NCI-H510A (cell line): ENCODE measurements at places on chromosomes 7 and 10.
A peak's percentile ranks its signal among the peaks of the same experiment; 100 is the strongest.

DNA sequence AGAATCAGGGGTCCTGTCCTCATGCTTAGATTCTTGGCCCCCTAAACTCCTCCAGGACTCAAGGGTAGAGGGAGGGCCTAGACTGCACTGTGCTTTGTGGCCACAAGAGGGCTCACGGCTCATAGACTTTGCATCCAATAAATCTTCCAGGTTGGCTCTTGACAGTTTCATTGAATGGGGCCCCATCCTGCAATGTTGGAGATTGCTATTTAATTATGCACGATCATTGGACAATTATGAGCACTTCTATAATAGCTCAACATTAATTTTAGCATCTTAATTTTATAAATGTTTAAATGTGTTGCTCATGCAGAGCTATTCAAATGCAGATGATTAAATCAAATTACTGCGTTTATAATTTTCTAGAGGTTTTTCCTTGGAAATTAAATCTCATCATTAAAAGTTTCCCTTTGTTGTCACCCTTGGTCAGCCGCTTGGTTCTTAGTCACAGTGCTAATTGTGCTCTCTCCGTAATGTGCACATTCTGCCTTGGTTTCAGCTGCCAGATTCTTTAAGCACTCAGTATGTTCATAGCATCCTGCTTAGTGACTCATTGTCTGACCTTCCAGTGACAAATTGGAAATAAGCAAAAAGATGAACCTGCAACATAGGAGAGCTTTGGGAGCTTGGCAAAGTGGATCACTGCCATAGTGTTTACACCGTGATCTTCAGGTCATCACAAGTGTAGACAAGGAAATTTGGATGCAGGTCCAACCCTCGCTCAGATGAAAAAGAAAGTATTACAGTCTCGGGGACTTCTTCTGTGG lies 33.4 kb upstream of the PLPP4 start:
- no peak for DNase-seq

DNA sequence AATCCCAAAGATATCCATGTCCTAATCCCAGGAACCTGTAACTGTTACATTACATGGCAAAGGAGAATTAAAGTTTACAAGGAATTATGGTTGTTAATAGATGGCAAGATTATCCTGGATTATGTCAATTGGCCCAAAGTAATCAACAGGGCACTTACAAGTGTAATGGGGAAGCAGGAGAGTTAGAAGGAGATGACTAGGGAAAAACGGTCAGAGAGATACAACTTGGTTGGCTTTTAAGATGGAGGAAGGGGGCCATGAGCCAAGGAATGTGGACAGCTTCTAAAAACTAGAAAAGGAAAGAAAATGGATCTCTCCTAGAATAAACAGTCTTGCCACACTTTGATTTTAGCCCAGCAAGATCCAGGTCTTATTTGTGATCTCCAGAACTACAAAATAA lies 3.3 kb downstream of the JMJD1C start:
- no peak for DNase-seq

- DNase-seq, result no peak
Measured at GRCh38 chr7:132406039-132406438, 170.2 kb downstream of the PLXNA4 start.

DNA sequence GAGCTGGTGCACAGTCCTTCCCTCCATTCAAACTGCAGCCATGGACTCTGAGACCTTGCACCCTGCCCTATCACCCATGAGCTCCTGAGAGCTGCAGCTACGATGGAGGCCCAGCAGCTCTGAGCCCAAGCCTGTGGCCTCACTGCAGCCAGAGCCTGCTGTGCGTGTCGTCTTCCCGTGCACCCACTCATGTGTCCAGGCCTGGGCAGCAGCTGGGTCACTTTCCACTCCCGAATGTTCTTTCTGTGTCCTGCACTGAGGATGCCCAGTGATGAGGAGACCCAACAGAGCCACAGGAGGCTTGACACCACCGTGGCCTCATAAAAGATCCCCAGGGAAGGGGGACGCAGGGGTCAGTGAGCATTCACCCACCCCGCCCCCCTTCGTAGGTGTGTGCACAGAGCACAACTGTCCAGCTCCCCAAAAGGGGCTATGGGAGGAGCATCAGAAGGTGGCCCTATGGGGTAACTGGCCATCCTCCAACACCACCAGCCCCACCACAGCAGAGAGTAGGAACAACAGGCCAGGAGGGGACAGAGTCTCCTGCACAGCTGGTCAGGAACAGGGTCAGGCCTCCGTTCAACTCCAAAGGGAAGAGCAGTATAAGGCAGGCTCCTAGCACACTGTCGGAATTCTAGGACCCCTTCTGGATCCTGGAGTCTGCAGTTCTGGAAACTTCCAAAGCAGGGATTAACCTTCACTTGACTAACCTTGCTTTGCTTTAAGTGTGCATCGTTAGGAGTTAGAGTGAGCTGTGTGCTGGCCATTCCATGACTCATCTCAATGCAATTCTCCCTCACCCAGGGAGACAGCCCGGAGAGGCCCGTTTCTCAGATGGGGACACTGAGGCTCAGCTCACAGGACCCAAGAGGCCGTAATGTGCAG lies 52.6 kb downstream of the RASGEF1A start:
- no peak for DNase-seq

DNA sequence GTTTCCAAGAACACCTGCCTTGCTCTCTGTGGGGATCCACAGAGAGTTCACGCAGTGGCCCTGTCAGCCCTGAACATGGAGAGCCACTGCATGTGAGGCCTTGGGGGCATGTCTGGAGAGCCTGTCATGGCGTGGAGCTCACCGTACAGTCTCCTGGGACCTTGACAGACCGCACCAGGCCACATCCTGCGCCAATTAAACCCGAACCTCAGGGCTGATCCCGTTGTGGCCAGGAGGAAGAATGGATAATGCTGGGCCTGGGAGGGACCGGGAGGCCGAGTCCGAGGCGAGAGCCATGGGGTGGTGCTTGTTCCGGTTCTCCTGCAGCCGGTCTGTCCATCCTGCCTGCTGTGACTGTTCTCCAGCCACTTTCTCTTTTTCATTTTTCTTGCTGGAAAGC lies 68.7 kb downstream of the DNAJB6 start:
- no peak for DNase-seq

- no peak for DNase-seq
Measured at GRCh38 chr7:20754001-20754400, 32.7 kb downstream of the SP8 start.

- no peak for DNase-seq
Measured at GRCh38 chr7:71636329-71636728, 504.4 kb downstream of the GALNT17 start.

DNA sequence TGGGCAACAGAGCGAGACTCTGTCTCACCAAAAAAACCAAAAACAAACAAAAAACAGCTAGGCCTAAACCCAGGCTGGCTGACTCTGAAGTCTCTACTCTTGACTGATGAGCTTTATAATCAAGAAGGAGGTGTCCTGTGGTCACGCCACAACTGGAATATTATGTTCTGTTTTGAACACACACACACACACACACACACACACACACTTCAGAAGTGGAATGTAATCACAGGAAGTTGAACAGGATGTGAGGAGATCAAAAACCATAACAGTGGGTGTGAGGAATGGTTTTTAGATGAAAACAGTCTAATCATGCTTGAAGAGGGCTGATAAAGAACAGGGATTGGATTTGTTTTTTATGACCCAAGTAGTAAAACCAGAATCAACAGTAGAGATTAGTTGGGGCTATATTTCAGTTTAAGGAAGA lies 51.1 kb upstream of the IL6 start:
- DNase-seq, result no peak

- DNase-seq, result no peak
Measured at GRCh38 chr7:97187067-97187466, 69.6 kb downstream of the SDHAF3 start.

DNA sequence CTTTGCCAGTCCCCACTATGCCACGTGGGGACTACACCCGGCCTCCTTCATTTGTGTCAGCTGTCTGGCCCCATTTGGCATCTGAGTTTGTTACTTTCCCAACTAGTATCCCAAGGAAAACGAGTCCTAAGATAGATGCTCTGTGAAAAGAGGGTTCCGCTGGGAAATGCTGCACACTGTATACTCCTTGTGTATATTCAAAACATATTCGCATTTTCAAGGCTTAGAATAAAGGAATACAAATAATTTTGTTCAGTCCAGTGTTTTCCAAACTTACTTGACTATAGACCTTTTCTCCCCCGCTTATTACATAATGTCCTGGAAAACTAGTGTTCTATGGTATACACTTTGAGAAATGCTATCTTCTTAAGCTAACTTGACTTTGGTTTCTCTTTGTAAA lies 167.8 kb upstream of the IMMP2L start:
- no peak for DNase-seq

GRCh38 chr10:45373003-45373575 lies 927 bp upstream of the ALOX5 start:
- DNase-seq, result no peak

GRCh38 chr10:77685432-77685831 lies 47.8 kb upstream of the KCNMA1 start:
- no peak for DNase-seq

GRCh38 chr7:36985866-36986400 lies 261.6 kb upstream of the AOAH start:
- peak; percentile 48 for DNase-seq

DNA sequence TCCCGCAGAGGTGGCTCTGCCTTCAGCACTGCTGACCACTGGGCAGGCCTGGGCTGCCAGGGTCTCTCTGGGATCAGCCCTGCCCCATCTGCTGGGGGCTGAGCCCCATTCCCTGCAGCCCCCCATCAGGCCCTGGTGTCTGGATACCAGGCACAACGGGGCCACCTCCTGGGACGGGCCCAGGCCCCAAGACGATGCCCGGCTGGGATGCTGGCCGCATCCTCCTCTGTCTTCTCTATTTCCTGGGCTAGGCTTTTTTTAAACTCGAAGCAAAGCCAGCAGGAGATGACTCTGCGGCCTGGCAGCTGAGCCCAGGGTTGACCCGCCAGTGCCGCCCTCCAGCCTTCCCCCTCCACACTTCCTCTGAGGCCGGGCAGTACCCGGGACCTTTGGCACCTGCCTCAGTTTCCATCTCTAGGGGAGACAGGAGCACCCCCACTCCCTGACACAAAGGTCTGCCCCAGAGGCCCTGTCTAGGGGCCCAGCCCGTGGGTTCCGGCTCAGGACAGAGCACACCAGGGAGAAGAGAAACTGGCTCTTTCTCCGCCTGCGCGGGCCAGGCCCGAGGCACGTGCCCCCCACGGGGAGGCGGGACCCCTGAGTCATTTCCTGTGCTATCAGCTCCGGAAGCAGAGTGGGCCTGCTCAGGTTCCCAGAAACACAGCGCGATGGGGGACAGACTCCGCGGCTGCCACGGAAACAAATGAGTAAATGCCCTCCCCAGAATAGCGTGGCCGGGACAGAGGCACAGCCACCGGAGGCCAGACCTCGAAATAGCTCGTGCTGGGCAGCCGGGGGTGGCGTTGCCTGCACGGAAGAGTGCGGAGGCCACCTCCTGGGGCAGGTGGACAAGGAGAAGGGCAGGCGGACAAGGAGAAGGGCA lies 84.6 kb upstream of the PDGFA start:
- no peak for DNase-seq

GRCh38 chr7:127803626-127804025 lies 151.6 kb downstream of the SND1 start:
- no peak for DNase-seq

GRCh38 chr10:104690959-104691358 lies 49.9 kb downstream of the SORCS3 start:
- DNase-seq, result no peak

DNA sequence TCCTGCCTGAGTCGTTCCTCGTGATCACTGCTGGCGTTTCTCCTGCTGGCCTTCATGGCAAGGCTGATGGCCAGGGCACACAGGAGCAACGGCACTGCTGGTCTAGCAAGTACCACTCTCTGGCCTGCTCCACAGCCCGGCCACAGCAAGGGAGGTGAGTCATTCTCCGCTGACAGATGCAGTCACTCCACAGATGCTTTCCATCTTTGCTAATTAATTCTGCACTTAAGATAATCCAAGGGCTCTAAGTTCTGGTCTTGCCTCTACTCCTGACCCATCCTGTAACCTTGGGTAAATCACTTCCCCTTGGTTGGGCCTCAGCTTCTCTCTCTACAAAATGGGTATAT lies 244.4 kb downstream of the RPS24 start:
- DNase-seq, result no peak

DNA sequence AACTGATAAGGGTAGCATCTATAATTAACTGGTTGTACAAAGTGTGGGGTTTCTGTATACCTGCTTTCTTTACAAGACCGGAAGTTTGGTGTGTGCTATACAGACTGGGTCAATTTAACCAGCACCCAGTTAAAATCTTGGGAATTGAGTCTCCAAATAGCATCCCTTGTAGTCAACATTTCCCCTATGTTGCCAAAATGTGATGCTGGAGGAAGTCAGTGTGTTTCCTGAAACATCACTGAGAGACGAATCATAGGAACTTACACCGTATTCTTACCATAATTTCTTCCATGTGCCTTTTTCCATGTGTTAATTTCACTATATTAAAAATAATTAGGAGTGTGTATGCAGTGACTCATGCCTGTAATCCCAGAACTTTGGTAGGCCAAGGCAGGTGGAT lies 1.7 kb downstream of the AKR1C4 start:
- no peak for DNase-seq

GRCh38 chr10:22903694-22904093 lies 24.2 kb upstream of the ARMC3 start:
- DNase-seq, result no peak

DNA sequence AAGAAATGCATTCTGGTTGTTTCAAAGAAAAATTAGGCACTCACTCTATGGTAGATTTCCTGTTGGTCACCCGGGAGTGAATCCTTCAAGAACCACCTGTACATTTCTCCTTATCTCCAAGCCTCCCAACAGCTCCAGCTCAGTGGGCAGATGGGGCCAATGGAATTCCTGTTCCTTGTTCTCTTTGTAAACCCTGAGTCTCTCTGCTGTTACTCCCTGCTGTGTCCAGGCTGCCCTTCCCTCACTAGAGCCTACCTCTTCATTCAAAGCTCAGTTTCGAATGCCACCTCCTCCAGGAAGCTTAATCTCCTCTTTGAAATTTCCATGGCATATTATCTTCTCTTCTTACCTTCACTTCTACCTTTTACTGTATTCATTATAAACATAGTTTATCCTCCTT lies 3.5 kb upstream of the BMPER start:
- no peak for DNase-seq

DNA sequence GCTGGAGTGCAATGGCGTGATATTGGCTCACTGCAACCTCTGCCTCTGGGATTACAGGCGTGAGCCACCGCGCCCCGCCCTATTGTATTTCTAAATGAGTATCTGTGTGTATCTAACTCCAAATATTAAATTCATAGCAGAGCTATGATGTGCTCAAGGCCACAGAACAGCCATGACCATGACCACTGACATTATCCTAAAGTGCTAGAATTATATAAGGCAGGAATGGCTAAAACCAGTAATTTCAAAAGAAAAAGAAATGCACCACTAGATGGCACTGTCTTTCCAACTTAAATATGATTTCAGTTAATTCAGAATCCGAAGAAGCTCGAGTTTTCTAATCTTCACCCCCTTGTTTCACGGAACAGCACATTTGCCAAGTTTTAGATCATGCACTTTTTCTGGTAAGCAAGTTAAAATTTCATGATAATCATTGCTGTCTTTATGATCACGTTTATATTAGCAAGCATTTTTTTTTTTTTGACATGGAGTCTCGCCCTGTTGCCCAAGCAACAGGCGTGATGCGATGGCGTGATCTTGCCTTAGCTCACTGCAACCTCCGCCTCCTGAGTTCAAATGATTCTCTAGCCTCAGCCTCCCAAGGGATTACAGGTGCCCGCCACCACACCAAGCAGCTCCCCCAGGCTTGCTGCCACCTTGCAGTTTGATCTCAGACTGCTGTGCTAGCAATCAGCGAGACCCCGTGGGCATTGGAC lies 65.3 kb downstream of the OR13A1 start:
- peak; percentile 2 for DNase-seq

GRCh38 chr10:75432763-75433162 lies 1.3 kb downstream of the LRMDA start:
- DNase-seq, result no peak

GRCh38 chr7:133602291-133602690 lies 349.4 kb downstream of the EXOC4 start:
- no peak for DNase-seq
